ENCODE measurements at places on chromosomes 1 and 21.

DNA sequence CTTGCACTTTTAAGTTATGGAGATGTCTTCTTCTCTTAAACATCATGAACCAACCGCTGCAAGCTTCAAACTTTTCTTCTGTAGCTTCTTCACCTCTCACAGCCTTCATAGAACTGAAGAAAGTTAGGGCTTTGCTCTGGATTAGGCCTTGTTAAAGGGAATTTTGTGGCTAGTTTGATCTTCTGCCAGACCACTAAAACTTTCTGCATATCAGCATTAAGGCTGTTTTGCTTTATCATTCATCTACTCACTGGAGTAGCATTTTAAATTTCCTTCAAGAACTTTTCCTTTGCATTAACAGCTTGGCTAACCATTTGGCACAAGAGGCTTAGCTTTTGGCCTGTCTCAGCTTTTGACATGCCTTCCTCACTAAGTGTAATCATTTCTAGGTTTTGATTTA, 43.0 kb upstream of the RGL1 start:
- DNase-seq = no peak

GRCh38 chr1:6350416-6351088, 43.0 kb downstream of the ACOT7 start:
- no peak for DNase-seq

DNA sequence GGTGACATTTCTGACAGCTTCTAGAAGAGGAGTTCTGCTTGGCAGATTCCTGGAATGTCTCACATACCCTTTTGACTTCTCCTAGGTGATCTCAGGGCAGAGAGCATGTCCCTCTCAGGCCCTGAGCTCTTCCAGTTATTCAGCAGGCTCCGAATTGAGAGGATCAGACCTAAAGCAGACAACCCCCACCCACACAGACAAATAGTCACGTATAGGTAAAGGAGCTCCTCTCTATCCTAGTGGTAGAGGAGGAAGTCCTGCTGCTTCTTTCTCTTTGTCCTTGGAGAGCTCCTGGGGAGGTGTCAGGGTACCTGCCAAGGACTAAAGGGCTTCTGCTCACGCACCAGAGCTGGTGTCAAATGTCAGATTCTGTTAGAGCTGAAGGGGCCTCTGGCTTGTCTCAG, 128.1 kb downstream of the IER5 start:
- no peak for DNase-seq

DNA sequence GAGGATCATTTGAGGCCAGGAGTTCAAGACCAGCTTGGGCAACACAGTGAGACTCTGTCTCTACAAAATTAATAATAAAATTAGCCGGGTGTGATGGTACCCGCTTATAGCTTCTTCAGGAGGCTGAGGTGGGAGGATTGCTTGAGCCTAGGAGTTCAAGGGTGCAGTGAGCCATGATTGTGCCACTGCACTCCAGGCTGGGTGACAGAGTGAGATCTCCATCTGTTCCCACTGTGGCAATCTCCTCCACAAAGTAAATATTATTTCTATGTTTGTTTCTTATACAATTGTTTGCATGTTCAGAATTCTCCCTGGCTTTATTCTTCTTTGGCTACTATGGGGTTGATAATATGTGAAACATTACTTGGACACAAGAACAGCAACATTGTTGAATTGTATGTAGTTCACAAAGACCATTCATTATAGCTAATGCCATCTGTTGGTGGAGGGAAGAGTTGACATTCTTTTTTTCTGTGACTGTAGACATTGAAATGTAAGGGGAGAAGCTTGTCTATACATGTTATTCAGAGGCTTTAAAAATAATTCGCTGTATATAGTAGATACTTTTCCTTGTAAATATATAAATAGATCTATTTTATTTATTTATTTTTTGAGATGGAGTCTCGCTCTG, 47.8 kb upstream of the SRSF10 start:
- peak; percentile 33 for DNase-seq

- no peak for DNase-seq
Observed at GRCh38 chr1:162158624-162159271, 89.3 kb downstream of the NOS1AP start.

- DNase-seq = no peak
Observed at GRCh38 chr1:43220905-43221778, 48.6 kb upstream of the TMEM125 start.

DNA sequence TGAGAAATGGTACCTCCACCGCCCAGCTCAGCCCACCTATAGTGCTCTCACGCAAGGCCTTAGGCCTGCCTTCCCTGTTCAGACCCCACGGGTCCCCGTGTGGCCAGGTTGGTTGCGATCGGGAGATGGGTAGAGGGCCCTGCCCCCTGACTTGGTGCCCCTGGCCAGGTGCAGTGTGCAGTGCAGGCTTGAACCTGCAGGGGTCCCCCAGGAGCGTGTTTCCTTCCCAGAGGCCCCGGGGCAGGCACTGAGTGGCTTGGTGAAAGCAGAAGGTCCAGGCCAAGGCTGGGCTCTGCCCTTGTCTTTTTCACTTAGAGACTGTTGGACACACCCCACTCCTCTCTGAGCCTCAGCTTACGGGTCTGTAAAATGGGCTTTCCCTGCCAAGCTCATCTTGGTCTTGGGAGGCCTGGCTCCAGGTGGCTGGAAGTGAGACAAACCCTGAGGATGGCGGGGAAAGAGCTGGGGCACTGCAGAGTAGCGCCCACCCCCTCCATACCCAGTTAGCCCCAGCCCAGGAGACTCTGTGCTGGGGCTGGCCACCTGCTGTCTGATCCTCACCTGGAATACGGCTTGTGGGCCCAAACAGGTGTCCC, 9.3 kb upstream of the HES5 start:
- DNase-seq = no peak

DNA sequence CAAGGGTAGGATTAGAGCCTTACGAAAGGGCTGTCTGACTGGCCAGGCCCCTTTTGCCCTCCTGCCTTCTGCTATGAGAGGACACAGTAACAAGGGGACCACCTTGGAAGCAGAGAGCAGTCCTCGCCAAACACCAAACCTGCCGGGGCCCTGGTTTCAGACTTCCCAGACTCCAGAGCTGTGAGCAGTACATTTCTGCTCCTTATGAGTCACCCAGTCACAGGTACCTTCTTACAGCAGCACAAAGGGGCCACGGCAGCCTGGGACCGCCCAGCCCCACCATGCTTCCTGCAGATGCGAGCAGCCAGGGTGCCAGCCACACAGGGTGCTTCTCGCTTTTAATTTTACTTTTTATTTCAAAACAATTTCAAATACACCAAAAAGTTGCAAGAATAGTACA, 17.2 kb upstream of the POFUT2 start:
- no peak for DNase-seq

DNA sequence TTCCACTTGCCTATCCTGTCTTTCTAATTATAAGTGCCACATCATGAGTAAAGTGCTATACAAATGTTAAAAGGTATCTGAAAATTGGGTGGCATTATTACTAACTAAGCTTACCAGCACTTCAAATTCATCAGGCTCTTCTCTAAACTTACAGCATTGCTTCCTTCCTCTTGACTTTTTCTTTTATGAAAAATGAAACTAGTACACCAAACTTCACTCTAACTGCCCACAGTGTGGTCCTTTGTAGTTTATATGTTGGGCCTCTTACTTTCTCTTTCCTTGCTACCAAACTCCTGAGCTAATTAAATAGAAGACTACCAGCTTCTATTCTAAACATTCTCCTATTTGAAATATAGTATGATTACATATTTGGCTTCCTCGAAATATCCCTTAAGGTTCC, 81.8 kb downstream of the NOTCH2 start:
- DNase-seq = no peak

DNA sequence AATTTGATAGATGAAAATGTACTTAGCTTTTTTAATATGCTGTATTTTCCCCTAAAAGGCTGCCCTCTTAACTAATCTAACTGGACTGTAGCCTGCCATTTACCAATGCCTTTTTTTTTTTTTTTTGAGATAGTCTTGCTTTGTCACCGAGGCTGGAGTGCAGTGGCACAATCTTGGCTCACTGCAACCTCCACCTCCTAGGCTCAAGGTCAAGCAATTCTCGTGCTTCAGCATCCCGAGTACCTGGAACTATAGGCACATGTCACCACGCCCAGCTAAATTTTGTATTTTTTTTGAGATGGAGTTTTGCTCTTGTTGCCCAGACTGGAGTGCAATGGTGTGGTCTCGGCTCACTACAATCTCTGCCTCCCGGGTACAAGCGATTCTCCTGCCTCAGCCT, 18.7 kb downstream of the PAFAH2 start:
- DNase-seq = no peak

GRCh38 chr21:43834146-43834905, 30.7 kb upstream of the AGPAT3 start:
- no peak for DNase-seq

DNA sequence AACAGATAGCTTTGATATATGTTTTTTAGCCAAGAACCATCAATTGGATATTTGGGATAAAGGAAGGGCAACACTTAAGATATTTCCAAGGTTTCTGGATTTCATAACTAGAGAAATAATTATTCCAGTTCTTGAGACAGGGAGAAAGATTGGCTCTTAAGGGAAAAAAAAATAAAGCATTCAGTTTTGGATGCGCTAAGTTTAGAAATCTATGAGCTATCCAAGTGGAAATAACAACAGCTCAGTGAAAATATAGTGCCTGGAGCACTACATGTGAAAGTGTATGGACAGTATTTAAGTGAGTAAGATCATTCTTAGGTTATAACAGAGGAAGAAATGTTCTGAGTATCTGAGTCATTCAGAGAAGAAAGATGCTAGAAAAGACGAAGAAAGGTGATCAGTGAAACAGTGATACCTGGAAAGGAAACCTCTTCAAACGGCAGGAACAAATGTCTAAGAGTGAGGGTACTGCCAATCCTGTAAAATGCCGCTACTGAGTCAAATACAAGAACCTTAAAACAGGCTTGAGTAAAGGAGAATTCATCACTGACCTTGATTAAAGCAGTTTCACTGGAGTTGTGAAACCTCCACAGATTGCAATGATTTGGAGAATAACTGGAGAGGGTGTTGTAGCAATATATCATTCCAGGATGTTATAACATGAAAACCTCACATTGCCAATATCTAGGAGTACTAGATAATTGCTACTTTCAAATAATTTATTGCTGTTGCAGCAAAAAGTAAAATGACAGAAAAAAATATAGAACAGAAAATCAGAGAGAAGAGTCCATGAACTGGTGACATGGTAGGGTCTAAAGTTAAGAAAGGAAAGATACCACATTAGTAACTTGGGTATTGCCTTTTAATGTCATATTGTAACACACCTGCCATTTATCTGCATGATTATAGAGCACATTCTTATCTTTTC, 482.1 kb upstream of the RGS18 start:
- DNase-seq = no peak

GRCh38 chr1:211876851-211877590, 46.5 kb upstream of the LPGAT1 start:
- DNase-seq = no peak

- no peak for DNase-seq
Observed at GRCh38 chr1:119217309-119217828, 76.9 kb upstream of the WARS2 start.

DNA sequence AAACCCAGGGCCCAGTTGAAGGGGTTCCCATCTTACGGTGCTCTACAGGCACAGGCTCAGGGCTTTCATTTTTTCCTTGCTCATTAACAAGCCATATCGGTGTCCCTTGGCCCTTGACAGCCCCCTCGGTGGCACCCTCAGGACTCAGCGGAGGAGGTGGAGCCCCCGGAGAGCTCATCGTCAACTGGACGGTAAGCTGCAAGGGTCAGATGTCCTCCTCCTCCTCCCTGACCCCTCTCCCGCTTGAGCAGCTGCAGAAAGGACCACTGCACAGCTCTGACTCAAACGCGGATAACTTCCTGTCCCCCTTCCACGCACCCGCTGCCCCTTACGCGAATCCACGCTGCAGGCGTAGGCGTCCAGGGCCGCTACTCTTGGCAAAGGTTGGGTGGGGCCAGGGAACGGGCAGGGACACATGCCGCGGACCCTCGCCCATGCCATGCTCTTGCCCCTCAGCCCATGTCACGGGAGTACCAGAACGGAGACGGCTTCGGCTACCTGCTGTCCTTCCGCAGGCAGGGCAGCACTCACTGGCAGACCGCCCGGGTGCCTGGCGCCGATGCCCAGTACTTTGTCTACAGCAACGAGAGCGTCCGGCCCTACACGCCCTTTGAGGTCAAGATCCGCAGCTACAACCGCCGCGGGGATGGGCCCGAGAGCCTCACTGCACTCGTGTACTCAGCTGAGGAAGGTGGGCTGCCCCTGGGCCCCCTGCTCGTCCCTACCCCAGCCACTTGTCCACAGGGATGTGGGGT, 14.7 kb downstream of the TMEM81 start:
- DNase-seq = peak; percentile 35

- no peak for DNase-seq
Observed at GRCh38 chr1:172746091-172746949, 87.4 kb downstream of the FASLG start.

DNA sequence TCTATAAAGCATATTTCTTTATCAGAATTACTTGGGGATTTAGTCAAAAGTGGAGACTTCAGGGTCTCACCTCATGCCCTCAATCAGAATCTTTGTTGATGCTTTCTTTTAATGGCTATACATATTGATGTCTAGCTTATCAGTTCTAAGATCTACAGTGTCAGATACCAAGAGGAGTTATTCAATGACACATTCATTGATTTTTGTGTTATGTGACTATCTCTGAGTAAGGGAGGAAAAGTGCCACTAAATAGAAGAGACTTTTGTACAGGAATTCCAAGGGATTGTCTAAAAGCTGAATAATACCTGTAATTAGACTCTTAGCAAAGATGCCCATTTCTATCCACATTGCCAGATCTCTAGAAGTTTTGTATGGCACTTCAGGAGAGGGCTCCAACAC, 87.2 kb downstream of the HLX start:
- no peak for DNase-seq

GRCh38 chr1:113282893-113283285, 107.4 kb upstream of the MAGI3 start:
- no peak for DNase-seq

DNA sequence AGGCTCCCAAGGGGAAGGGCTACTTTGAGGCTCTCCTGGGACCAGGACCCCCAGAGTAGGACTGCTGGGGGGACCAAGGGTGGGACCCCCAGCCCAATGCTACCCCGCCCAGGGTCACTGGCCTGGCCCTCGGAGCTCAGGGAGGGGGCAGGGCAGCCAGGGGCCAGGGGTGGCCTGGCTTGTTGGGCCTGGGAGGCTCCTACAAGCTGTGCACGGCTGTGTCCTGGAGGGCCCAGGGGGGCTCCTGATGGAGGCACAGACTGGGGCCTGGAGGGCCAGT, 2.2 kb downstream of the HES4 start:
- no peak for DNase-seq

GRCh38 chr1:35577071-35577998, 4.2 kb downstream of the TFAP2E start:
- no peak for DNase-seq

DNA sequence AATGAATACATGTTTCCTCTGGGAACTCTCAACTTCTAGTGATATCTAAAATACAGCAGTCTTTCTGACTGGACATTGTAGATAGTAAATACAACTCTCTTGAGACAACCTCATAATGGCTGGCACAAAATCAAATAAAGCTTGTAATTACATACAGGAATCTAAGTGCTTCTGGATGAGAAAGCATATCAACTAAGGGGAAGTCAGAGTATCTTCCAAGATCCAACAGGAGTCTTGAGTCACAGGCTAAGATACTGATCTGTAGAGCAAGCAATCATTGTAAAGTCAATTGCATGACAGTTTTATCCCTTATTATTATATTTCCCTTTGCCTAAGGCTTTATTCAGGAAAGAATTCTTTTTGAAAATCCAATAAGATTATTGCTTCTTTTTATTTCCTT, 249.9 kb downstream of the LRRIQ3 start:
- DNase-seq = no peak

GRCh38 chr1:21855257-21856096, 43.4 kb downstream of the LDLRAD2 start:
- DNase-seq = no peak

- DNase-seq = no peak
Observed at GRCh38 chr1:9558946-9559545, 19.8 kb downstream of the SLC25A33 start.
